AG04449 (cell line): ENCODE measurements at places on chromosomes 6 and 20.

DNA sequence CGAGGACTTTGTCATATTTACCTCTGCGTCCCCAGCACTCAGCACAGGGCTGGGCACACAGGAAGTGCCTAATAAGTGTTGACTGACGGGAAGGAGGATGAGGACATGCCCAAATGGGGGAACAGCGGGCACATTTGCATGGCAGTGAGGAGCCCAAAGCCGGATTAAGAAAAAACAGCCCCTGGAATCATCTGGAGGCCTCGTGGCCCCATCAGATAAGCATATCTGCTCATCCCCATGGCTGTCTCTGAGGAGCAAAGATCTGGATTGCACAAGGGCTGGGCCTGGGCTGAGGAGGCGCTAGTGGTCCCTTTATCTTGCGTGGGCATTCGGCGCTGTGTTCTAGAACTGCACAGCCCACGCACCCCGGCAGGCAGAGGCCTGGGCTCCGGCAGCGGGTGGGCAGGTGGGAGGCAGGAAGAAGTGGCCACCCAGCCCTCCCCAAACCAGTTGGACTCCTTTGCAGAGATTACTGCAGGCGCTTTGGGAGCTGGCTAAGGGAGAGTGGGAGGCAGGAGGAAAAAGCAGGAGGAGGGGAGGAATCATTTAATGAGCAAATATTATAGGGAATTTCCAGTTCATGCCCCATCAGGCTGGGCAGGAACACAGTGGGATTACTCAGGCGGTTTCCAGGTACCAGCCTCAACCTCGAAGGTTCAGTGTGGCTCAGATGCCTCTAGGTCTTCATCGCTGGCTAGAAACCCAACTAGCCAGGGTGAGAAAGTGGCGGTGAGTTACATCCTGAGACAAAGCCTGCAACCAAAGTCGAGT lies 108.1 kb downstream of the CEBPB start:
- DNase-seq = no peak

GRCh38 chr6:167828325-167828956 lies 1.7 kb downstream of the AFDN start:
- DNase-seq = no peak

DNA sequence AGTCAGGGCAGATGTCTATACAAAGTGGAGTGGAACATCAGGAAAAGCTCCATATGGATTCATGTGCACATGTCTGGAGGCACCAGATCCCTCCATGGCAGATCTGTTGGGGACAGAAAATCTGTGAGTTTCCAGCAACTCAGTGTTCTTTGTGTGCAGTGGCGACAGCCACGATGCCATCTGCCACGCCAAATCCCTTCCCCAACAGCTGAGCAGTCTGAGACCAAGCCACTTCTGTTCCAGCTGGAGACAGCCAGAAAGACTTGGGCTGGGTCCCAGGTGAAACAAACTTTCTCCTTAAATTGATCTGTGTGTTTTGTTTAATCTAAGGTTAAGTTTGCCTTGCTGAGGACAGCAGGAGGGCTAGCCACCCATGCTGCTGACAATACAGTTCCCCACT lies 22.9 kb downstream of the FKBP1A start:
- DNase-seq = no peak

GRCh38 chr20:17314264-17314663 lies 87.4 kb downstream of the PCSK2 start:
- no peak for DNase-seq

DNA sequence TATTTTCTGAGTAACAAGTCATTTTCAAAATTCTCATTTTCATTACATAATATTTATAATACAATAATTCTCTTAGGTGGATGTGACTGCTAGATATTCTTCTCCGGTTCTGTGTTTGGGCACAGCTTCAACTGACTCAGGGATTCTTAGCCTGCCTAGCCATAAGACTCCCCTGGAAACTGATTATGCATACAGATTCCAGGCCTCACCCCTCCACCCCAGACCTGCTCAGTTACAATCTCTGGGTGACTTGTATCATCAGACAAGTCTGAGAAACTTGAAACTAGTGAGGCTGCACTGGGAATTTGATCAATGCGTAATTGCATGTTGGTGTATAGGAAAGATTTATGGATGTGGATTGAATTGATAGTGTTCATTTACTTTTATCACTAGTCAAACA lies 25.4 kb downstream of the FLRT3 start:
- no peak for DNase-seq

GRCh38 chr20:1721687-1722512 lies 64.3 kb upstream of the SIRPG start:
- DNase-seq = no peak

DNA sequence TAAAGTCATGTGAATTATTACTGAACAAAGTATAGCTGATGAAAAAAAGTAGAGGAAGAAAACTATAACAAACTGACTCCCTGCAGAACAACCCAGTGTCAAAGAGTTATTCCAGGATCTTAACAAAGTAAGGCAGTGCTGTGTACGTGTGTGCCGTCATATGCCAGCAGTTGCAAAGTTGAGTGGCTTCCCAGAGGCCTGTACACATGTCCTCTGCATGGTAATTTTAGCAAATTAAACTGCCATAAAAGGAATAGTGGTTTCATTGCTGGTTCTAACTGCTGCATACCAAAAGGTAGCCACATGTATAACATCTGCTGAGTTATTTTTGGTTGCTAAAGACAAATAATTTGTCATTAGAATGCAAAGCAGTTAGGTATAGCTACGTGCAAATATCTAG lies 44.8 kb downstream of the RIPOR2 start:
- DNase-seq = no peak

DNA sequence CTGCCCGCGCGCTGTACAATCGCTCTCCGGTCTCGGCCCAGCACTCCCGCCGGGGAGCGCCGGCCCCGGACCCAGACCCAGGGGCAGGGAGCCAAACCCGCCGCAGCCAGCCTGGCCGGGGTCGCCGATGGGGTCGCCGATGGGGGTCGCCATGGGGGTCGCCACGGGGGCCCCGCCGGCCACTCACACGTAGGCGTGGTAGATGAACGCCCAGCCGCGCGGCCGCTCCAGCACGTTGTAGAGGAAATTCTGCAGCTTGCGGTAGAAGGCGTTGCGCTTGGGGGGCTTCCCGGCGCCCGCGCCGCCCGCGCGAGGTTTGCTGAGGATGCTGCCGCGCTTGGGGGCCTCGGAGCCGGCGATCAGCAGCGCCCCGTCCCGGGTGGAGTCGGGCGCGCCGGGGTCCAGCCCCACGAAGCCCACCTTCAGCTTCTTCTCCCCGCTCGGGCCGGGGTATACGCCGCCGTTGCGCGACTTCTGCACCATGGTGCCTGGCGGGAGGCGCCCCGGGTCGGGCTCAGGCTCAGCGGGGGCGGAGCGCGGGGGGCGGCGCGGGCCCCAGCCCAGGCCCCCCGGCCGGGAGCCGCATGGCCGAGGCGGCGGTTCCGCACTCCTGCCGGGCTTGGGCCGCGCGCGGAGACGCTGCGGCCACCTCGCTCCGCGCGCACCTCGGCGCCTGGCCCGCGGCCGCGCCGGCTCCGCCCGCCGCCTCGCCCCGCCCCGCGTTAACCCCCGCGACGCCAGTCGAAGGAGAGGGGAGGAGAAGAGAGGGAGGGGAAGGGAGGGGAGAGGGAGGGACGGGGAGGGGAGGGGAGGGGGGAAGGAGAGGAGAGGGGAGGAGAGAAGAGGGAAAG lies at the start of gene KCNQ2:
KCNQ2 (minus strand) TSS at position 675 of the 851 bp plus-strand sequence; CDS start at position 483, 192 bp downstream.
- DNase-seq = no peak
